HFFc6 (cell line): ENCODE measurements at places on chromosomes 16 and 17.
A peak's percentile ranks its signal among the peaks of the same experiment; 100 is the strongest.

GRCh38 chr16:57944970-57945739 is 25.8 kb downstream of the CNGB1 start:
- no peak for DNase-seq

DNA sequence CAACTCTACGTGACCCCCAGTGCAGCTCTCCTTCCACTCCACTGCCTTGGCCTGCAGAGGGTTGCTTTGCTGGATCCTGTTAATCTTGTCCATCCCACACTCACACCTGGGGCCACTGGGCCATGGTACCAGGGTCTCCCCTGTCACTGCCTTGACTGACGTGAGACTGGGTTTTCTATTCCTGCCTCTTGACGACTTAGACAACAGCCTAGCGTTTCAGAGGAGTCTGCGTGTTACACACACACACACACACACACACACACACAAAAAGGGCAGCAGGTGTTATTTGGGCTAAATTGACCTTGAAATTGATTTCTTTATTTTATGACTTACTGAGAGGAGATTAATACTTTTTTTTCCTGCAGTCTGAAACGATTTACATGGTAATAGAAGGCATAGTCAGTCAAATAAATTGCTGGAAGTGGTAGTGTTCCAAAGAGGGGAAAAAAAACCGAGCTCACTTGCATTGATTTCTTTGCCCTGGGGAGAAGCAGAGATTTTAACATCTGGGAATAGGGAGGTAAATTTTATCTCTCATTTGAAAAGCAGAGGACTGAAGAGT is 492.3 kb upstream of the EEF2KMT start:
- no peak for DNase-seq

DNA sequence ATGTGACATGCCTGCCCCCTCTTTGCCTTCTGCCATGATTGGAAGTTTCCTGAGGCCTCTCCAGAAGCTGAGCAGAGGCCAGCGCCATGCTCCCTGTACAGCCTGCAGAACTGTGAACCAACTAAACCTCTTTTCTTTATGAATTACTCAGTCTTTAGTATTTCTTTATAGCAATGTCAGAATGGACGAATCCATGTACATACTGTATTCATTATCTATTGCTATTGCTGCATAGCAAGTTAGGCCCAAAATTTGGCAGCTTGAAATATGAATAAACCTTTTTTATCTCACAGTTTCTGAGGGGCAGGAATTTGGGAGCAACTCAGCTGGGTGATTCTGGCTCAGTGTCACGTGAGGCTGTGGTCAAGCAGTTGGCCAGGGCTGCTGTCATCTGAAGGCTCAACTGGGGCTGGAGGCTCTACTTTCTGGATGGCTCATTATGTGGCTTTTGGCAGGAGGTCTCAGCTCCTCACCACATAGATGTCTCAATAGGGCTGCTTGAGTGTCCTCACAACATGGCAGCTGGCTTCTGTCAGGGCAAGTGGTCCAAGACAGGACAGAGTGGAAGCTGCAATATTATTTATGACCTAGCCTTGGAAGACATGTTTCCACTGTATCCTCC is 40.0 kb downstream of the SOCS1 start:
- DNase-seq: no peak

DNA sequence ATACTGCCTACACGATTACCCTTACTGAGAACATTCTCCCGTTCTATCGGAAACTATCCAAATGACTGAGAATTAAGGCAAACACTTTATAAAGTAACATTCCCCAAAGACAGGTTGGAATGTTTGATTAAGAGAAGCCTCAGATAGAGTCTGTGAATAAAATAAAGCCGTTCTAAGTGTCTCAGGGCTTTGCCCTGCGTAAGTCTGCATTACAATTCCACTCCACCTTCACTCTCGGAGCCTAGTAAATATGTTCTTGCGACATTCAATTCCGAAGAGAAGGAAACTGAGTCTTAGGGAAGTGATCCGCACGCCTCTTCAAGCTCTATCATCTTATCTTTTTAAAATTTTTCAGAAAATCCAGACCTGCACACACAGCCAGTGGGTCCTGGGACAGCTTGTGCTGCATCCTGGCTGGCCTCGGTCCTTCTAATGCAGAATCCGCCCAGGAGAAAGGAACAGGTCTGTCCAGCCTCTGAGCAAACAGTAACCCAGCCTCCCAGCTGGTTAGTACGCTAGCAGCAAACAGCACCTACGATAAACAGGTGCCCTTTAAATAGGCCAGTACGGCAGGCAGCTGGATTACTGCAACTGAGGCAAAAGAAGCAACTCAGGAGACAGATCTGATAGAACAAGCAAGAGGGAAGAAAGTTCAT is 254.1 kb upstream of the IRX3 start:
- DNase-seq: no peak

- peak; percentile 50 for DNase-seq
Observed at GRCh38 chr16:89598199-89598598, 15.2 kb upstream of the DPEP1 start.

DNA sequence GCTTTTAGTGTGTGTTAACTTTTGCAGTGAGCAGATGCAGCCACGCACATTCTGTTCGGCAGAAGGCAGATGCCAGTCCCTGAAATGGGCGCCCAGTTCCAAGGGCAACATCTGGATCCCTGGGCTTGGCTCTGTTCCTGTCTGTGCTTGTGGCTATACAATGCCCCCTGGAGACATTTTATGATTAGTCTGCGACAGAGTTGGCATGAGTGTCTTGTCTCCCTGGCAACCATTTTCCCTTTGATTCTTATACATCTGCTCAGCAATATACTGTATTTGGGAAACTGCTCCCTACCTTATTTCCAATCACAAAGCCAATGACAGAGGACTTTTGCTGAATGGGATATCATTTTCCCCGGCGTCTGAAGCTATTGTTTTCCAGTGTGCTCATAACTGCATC is 1629.5 kb upstream of the GOT2 start:
- no peak for DNase-seq

- no peak for DNase-seq
Observed at GRCh38 chr16:55562936-55563335, 3.5 kb upstream of the CAPNS2 start.

GRCh38 chr16:3068487-3068886 is 3.0 kb downstream of the IL32 start:
- no peak for DNase-seq

DNA sequence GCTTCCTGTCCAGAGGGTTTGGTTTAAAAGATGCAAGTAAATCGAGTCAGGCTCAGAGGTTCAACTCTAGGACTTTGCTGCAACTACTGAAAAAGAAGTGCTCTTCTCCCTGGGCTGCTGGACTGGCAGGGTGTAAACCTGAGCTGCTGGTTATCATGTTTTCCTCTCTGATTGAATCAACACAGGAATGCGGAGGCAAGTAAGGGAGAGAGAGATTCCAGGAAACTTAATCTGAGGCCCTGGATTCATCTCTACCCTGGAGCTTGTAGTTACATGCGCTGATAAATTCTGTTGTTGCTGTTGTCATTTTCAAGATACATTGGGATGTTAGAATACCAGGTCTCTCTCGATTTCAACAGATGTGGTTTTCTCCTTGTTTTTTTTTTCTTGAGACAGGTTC is 8.2 kb upstream of the HS3ST3A1 start:
- no peak for DNase-seq

DNA sequence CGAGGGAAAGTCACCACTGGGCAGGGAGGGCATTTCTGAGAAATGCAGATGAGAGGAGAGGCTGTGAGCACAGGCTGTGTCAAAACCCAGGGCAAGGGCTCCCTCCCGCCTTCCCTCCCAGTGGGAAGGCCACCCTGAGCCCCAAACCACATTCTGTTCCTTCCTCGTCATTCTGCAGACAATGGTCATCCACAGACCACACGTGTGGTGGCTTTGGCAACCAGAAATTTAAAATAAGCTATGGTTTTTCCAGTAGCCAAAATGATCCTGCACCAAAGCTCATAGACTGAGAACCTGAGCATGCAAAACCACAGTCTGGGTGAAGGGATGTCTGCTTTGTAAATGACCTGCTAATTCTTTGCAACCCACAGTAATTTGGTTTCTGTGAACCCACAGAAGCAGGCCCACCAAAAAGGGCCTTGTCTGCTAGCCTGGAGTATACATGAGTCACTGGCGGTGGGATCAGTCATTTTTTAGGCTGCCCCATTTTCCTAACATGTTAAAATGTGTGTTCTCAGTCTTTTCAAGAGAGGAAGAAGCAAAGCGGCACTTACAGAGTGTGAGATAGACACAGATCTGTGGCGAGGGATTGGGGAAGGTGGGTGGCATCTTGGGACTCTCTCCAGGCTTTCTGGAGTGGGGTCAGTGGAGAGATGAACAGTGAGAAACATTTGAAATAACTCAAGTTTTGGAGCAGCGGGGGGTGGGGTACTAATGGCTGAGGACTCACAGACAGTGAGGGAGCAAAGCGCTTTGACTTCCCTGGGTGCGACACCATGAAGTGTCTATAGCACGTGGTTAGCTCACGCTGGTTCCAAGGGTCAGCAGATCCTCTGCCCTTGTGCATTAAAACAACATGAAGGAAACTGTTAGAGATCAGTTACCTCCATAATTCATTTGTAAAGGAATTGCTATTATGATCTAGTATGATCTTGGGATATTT is 20.5 kb downstream of the GRB7 start:
- no peak for DNase-seq

GRCh38 chr17:21039839-21040575 is 2.8 kb downstream of the USP22 start:
- DNase-seq: peak; percentile 49

DNA sequence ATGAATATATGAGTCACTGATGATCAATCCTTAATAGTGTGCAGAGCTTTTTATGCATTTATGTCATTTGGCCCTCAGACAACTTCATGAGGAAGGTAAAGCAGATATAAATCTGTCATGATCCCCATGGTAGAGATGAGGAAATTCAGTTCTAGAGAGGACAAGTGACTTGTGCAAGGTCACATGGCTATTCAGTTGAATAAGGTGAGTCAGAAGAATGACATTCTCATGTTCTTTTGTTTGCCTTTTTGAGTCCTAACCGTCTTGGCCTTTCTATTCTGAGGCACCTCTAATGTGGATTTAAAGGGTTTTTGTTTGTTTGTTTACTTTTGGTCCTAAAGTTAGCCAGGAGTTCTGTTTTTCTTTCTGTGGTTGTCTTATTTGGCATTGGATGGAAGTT is 116.2 kb upstream of the ELAC2 start:
- no peak for DNase-seq

DNA sequence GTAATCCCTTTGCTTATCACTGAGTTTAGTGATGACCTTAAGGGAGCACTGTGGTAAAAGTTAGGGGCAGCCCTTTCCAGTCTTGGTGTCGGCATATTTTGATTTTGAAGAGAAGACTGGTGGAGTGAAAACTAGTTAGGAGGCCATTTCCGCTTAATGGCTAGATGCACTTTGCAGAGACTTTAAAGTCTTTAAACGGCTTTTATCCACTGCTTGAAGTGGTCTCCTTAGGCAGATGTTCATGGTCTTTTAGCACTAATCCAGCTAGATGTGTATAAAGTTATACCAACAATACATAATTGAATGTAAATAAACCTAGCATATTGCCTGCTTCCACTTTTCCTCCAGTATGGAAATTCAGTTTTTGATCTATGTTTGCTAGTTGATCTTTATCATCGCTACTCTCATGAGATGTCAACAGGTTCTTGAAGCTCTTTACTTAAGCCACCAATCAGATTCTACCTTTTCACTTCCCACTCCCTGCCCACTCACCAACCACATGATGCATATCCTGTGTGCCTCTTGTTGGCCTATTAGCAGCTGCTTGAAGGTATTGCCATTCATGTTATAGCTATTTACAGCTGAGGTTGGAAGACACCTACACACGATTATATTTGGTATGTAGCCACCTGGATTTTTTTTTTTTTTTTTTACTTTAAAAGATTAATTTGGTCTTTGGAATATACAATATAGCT is 132.0 kb downstream of the NLK start:
- no peak for DNase-seq

DNA sequence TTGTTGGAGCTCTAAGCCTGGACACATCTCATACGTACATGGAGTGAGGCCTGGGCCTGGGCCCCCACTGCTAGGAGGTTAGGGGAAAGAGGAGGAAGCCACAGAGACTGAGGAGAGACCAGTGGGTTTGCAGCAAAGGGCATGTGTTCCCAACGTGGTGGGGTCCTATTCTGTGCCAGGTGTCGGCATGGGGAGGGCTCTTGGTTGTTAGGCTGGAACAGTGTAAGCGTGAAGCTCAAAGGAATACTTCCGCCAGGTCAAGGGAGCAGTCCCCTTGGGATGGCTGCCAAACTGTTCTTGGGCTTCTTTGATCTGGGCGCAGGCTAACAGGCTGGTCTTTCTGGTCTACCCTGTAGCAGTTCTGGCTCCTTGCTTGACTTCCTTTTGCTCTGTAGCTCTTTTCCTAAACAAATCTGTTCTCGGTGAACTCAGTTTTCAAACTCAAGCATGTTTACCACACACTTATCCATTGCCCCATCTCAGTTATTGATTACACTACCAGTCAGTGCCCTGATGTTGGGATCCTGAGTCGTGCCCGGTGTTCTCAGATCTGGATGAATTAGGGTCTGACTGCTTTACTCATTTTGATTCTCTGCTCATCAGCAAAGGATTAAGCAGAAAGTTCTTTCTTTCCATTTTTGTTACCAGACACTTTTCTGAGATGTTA is 36.4 kb downstream of the GPT2 start:
- DNase-seq: no peak

DNA sequence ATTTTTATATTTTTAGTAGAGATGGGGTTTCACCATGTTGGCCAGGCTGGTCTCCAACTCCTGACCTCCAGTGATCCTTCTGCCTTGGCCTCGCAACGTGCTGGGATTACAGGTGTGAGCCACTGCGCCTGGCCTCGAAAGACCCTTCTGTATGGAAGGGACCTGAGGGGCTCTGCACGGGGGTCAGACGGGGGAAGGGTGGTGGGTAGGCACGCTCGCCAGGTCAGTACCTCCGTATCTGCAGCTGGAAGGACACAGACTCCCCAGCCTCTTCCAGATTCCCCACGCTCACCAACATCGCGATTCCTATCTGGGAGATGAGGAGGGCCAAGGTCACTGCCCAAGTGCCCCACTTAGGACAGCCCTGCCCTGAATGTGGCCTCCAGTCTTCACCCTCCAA is 12.7 kb downstream of the ITGA2B start:
- DNase-seq: no peak

- DNase-seq: no peak
Observed at GRCh38 chr16:73010150-73010676, 37.7 kb downstream of the ZFHX3 start.

DNA sequence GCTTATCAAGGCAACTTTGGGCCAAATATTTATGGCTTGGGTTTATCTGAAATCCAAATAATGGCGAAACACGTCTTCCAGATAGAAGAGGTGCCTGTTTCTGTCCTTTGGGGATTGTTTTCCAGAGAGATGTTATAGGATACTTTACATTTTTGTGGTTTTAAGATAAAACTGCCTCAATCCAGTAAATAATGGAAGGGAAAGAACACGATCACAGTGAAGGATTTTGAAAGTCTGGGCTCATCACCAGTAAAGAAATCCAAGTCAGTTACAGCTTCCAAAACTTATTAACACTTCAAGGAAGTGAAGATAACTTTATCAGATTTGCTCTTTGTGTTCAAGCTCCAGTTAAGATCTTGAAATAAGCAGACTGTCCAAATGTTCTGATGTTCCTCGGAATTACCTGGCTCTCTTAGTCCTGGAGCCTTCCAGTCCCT is 30.1 kb downstream of the DNAH2 start:
- peak; percentile 27 for DNase-seq

DNA sequence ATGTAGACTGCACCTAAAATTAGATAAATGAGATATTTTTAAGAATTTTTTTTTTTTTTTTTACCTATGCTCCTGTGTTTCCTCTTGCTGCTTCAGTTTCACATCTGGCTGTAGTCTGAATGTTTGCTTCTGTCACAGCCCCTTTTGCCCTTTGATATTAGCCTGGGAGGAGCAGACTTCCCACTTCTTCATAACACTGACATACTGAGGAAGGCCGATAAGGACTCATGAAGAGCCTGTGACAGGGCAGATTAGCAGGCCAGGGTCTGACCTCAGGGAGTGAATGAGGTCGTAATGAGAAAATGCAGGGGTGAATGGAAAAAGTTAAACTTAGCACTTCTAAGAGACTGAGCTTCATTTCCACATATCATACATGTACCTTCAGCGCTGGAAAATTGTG is at the start of gene SLFN14:
Gene SLFN14 (minus strand): TSS at position 117 of the 400 bp plus-strand sequence. CDS start 2,757 bp downstream, outside the sequence.
- DNase-seq: no peak
